Activated CD8-positive, alpha-beta memory T cell treated with anti-CD3 and anti-CD28 coated beads, Interleukin-2, amount 10 ng/mL, durations not matched to agents 7 days and 5 days (primary cell): ENCODE measurements at places on chromosomes 16 and 17. TPM values are rescaled to one million over a fixed set of nuclear protein-coding genes. Genes with fewer than 3 reads are reported as not detected.
A peak's percentile ranks its signal among the peaks of the same experiment; 100 is the strongest.

GNG13 gene
- total RNA-seq = not detected

- H3K36me3 ChIP-seq = peaks cover 1% of the 10 kb centered on the region
- no peak overlapping the region for H3K4me3 ChIP-seq
- DNase-seq = no peak
- no peak overlapping the region for H3K27ac ChIP-seq
- H3K27me3 ChIP-seq = no peaks in the 10 kb centered on the region
Measured at GRCh38 chr17:19857640-19858039, 10.1 kb downstream of the ULK2 start.

DNA sequence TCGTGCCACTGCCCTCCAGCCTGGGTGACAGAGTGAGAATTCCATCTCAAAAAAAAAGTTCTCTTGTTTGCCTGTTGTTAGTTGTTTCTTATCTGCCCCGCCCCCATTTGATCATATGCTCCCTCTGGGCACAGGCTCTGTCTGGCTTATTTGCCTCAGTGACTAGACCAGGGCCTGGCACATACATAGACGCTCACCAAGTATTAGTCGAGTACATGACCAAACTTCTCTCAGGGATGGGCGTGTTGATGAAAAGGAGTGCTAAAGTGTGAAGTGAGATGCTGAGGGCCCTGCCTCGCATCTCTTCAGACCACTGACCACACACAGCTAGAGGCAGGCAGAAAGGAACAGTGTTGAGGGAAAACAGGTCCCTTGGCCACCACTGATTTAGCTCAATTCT, 3.3 kb upstream of the HELZ start:
- peak overlapping the region; percentile 31 for H3K27ac ChIP-seq
- H3K4me1 ChIP-seq = peaks cover 30% of the 10 kb centered on the region
- no peak overlapping the region for H3K4me3 ChIP-seq
- H3K36me3 ChIP-seq = peaks cover 14% of the 10 kb centered on the region
- DNase-seq = no peak

- peaks cover 13% of the 10 kb centered on the region for H3K36me3 ChIP-seq
- H3K4me1 ChIP-seq = no peaks in the 10 kb centered on the region
- H3K27ac ChIP-seq = no peak overlapping the region
Measured at GRCh38 chr16:8686031-8686621, 11.7 kb downstream of the ABAT start.

GRCh38 chr17:17570140-17570797, 21.2 kb downstream of the PEMT start:
- no peaks in the 10 kb centered on the region for H3K27me3 ChIP-seq
- DNase-seq = no peak
- H3K4me1 ChIP-seq = no peaks in the 10 kb centered on the region
- no peak overlapping the region for H3K27ac ChIP-seq

ELMO3 gene
- 6.2 TPM for total RNA-seq

OR2C1 gene
- total RNA-seq = not detected

- no peak for DNase-seq
- H3K4me1 ChIP-seq = no peaks in the 10 kb centered on the region
- no peak overlapping the region for H3K4me3 ChIP-seq
- no peaks in the 10 kb centered on the region for H3K36me3 ChIP-seq
- no peak overlapping the region for H3K27ac ChIP-seq
Measured at GRCh38 chr16:55100100-55100499, 169.4 kb downstream of the IRX5 start.

CIBAR2 gene
- total RNA-seq = not detected

GRCh38 chr17:44084131-44084538, 13.6 kb downstream of the G6PC3 start:
- no peak overlapping the region for H3K27ac ChIP-seq
- H3K4me1 ChIP-seq = peaks cover 8% of the 10 kb centered on the region
- DNase-seq = no peak

SLFN14 gene
- total RNA-seq = 0.07 TPM

GRCh38 chr17:50310455-50311111, 35.3 kb upstream of the XYLT2 start:
- no peak for DNase-seq
- no peaks in the 10 kb centered on the region for H3K36me3 ChIP-seq
- peaks cover 14% of the 10 kb centered on the region for H3K4me1 ChIP-seq
- H3K4me3 ChIP-seq = no peak overlapping the region
- peak overlapping the region; percentile 59 for H3K27ac ChIP-seq
- H3K27me3 ChIP-seq = peaks cover 11% of the 10 kb centered on the region

GRCh38 chr17:153851-154250, 16.5 kb downstream of the SCGB1C2 start:
- H3K27ac ChIP-seq = no peak overlapping the region
- no peak for DNase-seq
- H3K4me1 ChIP-seq = no peaks in the 10 kb centered on the region
- no peaks in the 10 kb centered on the region for H3K36me3 ChIP-seq

DNA sequence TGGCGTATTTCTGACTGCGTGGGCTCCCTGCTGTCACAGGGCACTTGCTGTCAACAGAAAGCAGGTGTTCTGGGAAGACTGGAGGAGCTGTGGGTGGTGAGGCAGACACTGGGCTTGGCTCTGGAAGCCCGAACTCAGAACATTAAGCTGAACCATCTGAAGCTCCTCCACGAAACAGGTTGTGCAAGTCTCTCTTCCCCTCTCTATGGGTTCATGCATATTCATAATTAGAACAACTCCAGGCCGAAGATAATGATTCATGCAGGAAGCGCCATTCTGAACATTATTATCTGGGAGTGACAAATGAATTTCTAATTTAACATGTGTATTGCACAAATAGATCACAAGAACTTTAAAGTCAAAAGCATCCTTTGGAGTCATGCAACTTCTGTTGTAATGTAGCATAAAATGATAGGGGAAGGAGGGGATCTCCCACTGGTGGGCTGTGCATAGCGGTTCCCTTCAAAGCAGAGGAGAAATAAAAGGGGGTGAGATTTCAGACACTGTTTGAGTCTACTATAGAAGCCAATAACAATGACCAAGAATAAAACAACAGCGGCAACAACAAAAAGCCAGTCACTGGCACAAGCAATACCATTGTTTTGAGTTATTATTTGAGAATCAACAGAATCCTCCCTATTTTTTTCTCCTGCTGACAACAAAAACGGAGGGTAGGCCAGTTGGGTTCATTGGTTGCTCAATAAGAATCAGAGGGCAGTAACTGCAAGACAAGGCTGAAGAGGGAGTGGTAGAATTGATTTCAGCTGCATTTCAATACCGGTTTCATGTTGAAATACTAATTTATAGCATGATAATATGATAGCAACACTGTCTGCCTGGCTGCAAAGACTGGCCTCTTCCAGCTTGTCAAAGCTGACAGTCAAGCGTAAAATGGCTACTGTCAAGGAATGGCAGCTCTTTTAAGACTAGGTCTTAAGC, 407.3 kb downstream of the XYLT1 start:
- H3K36me3 ChIP-seq = no peaks in the 10 kb centered on the region
- H3K4me1 ChIP-seq = no peaks in the 10 kb centered on the region
- H3K27ac ChIP-seq = no peak overlapping the region
- H3K27me3 ChIP-seq = peaks cover 2% of the 10 kb centered on the region
- no peak for DNase-seq
- no peak overlapping the region for H3K4me3 ChIP-seq

GRCh38 chr17:46943501-46944393, 20.8 kb downstream of the GOSR2 start:
- DNase-seq = no peak
- peaks cover 22% of the 10 kb centered on the region for H3K4me1 ChIP-seq
- H3K36me3 ChIP-seq = peaks cover 10% of the 10 kb centered on the region
- H3K27ac ChIP-seq = no peak overlapping the region
- no peak overlapping the region for H3K4me3 ChIP-seq

TEKT1 gene
- not detected for total RNA-seq

- DNase-seq = no peak
- H3K27ac ChIP-seq = no peak overlapping the region
- H3K36me3 ChIP-seq = no peaks in the 10 kb centered on the region
- H3K4me1 ChIP-seq = peaks cover 14% of the 10 kb centered on the region
Measured at GRCh38 chr16:89847940-89848297, 19.6 kb downstream of the SPIRE2 start.

DNA sequence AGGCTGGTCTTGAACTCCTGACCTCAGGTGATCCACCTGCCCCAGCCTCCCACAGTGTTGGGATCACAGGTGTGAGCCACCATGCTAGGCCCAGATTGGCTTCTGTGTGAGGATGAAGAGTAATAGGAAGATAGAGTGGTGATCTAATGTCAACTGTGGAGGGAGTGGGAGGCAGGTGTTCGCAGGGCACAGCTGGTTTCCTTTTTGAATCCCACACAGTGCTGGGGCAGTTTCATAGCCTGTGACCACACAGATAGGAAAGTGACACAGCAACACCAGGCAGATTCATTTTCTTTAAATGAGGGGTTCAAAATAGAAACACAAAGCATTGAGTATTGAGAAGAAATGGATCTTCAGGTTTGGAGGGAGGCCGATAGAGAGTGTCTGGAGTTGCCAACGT, 540.3 kb downstream of the WWOX start:
- H3K4me3 ChIP-seq = no peak overlapping the region
- H3K27ac ChIP-seq = no peak overlapping the region
- H3K27me3 ChIP-seq = peaks cover 18% of the 10 kb centered on the region
- no peak for DNase-seq

- peaks cover 10% of the 10 kb centered on the region for H3K27me3 ChIP-seq
- no peak for DNase-seq
- H3K4me1 ChIP-seq = no peaks in the 10 kb centered on the region
- no peak overlapping the region for H3K4me3 ChIP-seq
Measured at GRCh38 chr17:3189961-3190360, 7.4 kb upstream of the OR1A2 start.

SLFN12 gene
- 22.6 TPM for total RNA-seq

ADGRG3 gene
- total RNA-seq = not detected

CX3CL1 gene
- not detected for total RNA-seq

DNA sequence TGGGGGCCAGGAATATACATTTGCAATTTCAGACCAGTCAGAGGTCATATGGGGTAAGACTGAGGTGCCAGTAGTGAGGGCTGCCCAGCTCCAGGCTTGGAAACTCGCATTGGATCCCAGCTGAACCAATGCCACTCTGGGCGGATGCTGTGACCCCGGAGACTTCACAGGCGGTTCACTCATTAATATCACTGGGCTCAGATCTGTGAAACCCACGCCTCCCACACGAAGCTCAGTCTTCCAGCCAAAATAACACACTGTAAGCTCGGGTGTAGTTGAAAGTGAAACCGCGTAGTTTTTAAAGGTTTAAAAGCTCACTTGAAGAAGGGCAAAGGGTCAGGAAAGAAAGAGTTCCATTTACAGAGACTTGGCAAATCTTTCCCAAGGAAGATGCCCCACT, 254.8 kb downstream of the FOXL1 start:
- H3K27me3 ChIP-seq = peaks cover 9% of the 10 kb centered on the region
- no peak overlapping the region for H3K27ac ChIP-seq
- no peak overlapping the region for H3K4me3 ChIP-seq
- no peaks in the 10 kb centered on the region for H3K36me3 ChIP-seq
- no peak for DNase-seq
- H3K4me1 ChIP-seq = no peaks in the 10 kb centered on the region

DNA sequence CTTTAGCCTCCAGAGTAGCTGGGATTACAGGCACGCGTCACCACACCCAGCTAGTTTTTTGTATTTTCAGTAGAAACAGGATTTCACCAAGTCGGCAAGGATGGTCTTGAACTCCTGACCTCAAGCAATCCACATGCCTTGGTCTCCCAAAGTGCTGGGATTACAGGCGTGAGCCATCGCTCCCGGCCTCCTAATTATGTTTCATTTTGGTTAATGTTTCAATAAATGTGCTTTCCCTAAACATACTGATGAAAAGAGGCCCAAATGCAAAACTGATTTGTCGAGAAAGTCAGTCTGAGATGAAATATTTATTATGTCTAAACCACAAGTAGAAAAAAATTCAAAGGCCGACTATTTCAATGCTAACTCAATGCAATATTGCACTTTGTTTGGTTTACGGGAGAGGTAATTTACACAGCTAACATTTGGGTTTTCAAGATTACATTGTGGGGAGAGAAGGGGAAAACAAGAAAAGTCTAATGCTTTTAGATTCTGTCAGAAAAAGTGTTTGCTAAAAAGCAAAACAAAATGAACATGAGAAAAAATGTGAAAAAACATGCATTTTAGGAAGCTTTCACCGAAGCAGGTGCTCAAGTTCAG, 9.8 kb downstream of the STAT3 start:
- peaks cover 13% of the 10 kb centered on the region for H3K36me3 ChIP-seq
- no peak for DNase-seq
- no peaks in the 10 kb centered on the region for H3K27me3 ChIP-seq
- H3K4me1 ChIP-seq = peaks cover 52% of the 10 kb centered on the region
- H3K4me3 ChIP-seq = peak overlapping the region; percentile 76

GRCh38 chr16:89201439-89202377, 1.4 kb upstream of the SLC22A31 start:
- H3K27me3 ChIP-seq = peaks cover 34% of the 10 kb centered on the region
- peaks cover 5% of the 10 kb centered on the region for H3K4me1 ChIP-seq
- H3K36me3 ChIP-seq = peaks cover 7% of the 10 kb centered on the region
- peak; percentile 76 for DNase-seq
- H3K4me3 ChIP-seq = no peak overlapping the region
- peak overlapping the region; percentile 32 for H3K27ac ChIP-seq

DNA sequence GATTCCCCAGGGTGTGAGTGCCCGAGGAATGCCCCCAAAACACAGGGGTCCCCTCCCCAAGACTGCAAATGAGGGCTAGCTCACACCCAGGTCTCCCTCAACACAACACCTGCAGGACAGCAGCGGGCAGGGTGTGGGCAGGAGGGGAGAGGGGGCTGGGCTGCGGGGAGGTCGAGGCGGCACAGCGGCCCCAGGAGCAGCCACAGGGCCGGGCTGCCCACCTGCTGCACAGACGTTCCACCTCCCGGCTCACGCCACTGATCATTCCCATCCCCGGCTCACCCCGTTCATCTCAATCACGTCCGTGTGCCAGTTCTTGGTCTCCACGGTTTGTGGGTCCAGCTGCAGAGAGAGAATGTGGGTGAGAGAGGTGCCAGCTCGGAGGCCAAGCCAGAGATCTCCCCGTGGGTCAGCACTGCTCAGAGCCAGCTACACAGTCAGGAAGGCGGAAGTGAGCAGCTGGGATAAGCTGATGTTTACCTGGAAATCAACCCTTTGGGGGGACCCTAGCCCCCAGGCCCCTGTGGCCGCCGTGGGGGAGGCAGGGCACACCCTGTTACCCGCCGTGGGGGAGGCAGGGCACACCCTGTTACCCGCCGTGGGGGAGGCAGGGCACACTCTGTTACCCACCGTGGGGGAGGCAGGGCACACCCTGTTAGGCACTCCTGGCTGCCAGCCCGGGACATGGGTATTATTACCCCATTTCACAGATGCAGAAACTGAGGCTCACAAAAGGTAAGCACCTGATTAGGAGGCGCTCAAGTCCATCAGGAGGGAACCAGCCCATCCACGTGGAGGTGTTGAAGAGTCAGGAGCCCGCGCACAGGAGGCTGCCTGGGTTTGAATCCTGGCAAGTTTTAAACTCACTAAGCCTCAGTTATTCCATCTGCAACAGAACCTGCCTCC, 16.1 kb downstream of the TIMM22 start:
- DNase-seq = no peak
- H3K27ac ChIP-seq = no peak overlapping the region
- H3K4me1 ChIP-seq = no peaks in the 10 kb centered on the region

DNA sequence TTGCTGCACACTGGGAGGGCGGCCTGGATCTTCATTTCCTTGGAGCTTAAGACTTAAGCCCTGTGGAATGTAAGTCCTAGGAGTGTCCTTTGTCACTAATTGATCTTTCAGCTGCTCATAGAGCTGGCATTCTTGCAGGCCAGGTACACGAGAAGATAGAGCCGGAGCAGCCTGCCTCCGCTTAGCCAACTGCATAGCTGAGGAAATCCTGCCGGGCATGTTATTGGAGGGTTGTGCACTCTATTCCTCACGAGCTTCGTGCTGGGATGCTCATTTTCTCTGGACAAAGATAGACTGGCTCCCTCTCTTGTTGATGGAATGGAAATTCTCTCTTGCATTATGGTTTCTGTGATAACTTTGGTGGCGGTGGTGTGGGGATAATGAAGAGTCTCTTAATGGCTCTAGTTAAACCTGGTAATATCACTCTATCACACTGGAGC, 76.9 kb downstream of the RPA1 start:
- H3K27ac ChIP-seq = no peak overlapping the region
- H3K36me3 ChIP-seq = no peaks in the 10 kb centered on the region
- peaks cover 64% of the 10 kb centered on the region for H3K27me3 ChIP-seq
- DNase-seq = no peak
- H3K4me1 ChIP-seq = peaks cover 7% of the 10 kb centered on the region
- H3K4me3 ChIP-seq = no peak overlapping the region
